Activated naive CD4-positive, alpha-beta T cell (primary cell): ENCODE measurements at places on chromosomes 1 and 21.

DNA sequence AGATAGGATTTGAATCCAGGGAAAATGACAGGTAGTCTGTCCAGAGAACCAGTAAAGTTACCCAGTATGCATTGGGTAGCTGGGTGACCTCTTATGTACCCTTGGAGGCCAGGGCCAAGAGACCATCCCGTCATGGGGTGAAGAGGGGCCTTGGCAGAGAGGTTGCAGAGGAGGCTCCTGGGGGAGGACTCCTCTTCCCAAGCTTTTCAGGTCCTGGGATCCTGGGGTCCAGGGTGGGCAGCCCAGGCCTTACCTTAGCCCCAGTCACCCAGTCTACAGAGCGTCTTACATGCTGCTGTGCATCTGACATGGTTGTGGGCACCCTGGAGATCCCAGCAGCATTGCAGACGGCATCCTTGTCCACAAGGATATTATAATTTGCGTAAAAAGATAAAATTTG lies 14.0 kb downstream of the PMF1 start:
- DNase-seq, result no peak

DNA sequence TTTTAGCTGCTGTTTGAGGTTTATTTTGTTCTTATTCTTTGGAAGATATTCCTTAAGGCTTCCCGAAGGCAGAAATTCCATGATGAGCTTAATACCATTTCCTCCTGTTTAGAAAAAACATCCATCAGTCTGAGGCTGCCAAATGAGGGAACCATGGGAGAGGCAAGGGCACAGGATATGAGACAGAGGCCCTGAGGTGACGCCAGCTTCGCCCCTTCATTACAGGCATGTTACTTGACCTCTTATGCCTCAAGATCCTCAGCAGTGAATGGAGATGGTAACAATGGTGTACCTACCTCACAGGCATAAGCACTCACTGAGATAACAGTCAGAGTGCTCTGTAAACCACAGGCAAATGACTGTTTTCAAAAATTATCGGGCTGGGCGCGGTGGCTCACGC lies 93.6 kb downstream of the RAVER2 start:
- no peak for DNase-seq

DNA sequence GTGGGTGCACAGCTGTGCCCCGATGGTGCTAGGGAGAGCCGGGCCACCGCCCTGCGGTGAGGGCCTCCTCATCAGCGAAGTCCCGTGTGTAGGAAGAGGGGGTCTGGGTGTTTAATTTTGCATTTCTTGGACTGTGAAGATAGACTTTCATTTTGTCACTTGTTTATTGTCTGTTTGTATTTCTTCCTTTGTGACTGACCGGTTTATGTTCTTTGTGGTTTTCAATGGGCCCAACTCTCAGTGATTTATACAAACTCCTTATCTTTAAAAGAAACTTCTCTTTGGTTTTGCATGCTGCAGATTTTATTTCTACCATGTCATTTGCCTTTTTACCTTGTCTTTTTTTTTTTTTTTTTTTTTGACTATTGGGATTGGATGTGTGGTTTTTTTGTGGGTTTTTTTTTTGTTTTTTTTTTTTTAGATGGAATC lies 65.1 kb downstream of the COL18A1 start:
- no peak for DNase-seq

DNA sequence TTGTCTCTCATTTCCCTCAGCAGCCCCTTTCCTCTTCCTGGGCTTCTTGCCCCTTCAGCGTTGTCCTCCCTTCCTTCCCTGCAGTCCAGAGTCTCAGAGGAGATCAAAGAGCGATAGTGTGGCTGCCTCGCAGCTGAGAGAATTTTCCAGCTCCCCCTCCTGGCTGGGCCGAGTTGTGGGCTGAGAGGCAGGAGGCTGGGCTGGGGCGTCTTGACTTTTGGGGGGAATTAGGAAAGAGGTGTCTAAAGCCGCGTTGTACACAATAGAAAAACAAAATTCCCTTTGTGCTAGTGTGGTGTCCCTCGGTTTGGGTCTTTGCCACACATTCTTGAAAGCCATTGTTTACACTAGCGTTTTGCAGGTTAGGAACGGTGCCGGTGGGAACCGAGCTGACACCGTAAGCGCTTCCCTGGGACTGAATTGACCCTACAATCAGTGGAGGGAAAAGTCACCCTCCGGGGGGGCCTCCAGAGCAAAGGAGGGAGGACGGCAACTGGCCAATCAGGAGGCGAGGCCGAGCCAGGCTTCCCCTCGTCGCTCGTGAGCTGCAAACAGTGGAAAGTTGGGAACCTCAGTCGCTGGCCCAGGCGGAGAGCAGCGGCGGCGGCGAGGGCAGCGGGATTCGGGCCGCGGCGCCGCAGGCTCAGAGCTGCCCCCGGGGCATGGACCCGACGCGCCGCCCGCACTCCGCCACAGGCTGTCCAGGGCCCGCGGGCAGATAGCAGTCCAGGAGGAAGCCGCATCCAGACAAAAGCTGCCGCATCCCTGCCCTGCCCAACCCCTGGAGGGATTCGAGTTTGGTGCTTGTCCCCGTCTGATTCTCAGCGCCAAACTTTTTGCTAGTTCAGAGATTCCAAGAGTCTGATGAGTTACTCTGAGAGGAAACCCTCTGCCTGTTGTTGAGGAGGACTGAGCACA lies at the start of gene HMCN1:
Gene HMCN1, plus strand, starts transcription at position 574 of the 918 bp plus-strand sequence. CDS start 389 bp downstream, outside the sequence.
- DNase-seq, result no peak

- DNase-seq, result no peak
These were observed 136.1 kb downstream of the RWDD3 start for GRCh38 chr1:95369985-95370690.

GRCh38 chr1:151581921-151582320 lies 29.9 kb upstream of the SNX27 start:
- no peak for DNase-seq

DNA sequence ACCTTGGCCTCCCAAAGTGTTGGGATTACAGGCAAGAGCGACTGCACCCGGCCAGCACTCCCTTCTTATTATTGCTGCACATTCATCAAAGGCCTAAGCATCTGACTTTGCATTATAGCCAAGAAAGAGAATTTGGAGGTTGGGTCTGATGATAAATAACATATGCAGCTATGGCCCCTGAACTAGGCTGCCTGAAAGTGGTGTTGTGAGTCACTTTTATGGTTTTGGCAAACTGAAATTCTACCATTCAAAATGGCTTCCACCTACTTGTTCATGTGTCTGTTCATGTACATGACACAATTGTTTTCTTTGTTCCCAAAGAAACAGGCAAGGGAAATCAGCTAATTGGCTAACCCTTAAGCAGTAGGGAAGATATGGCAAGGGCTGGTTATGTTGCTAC lies 25.0 kb upstream of the UAP1 start:
- no peak for DNase-seq

GRCh38 chr1:197909384-197909783 lies 7.0 kb downstream of the C1orf53 start:
- no peak for DNase-seq

GRCh38 chr1:56345831-56346230 lies 233.5 kb downstream of the PLPP3 start:
- no peak for DNase-seq

GRCh38 chr1:198326232-198326631 lies 169.4 kb downstream of the NEK7 start:
- DNase-seq, result no peak

GRCh38 chr1:232999956-233000625 lies 49.7 kb downstream of the NTPCR start:
- no peak for DNase-seq

- no peak for DNase-seq
These were observed 77.6 kb downstream of the DDR2 start for GRCh38 chr1:162709870-162710269.

- DNase-seq, result no peak
These were observed 67.2 kb upstream of the CNN3 start for GRCh38 chr1:94993931-94994645.

DNA sequence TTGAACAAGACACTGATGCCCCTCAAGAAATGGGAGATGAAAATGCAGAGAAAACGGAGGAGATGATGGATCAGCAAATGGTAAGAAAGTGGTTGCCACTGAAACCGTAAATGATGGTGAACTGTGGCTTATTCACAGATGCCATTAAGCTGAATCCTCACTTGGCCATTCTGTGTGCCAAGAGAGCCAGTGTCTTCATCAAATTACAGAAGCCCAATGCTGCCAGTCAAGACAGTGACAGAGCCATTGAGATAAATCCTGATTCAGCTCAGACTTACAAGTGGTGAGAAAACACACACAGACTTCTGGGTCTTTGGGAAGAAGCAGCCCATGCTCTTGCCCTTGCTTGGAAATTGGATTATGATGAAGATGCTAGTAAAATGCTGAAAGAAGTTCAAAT lies 52.5 kb downstream of the NBPF6 start:
- no peak for DNase-seq

DNA sequence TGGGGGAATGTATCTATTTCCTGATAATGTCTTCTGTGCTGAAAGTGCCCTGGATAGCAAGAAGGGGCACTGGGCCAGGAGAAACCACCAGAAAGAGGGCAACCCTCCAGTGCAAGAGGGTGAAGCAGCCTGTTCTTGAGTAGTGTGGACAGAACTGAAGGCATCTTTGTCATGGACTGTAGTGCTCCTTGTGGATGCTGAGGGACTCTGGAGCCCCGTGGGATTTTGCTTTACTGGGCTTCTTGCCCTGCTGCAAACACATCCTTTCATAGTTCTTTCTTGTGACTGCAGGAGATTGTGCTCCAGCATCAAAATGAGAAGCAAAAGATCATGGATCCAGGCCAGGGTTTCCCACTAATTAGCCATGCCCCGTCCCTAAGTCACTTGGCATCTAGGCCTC lies 300.6 kb downstream of the ZNF326 start:
- DNase-seq, result no peak

DNA sequence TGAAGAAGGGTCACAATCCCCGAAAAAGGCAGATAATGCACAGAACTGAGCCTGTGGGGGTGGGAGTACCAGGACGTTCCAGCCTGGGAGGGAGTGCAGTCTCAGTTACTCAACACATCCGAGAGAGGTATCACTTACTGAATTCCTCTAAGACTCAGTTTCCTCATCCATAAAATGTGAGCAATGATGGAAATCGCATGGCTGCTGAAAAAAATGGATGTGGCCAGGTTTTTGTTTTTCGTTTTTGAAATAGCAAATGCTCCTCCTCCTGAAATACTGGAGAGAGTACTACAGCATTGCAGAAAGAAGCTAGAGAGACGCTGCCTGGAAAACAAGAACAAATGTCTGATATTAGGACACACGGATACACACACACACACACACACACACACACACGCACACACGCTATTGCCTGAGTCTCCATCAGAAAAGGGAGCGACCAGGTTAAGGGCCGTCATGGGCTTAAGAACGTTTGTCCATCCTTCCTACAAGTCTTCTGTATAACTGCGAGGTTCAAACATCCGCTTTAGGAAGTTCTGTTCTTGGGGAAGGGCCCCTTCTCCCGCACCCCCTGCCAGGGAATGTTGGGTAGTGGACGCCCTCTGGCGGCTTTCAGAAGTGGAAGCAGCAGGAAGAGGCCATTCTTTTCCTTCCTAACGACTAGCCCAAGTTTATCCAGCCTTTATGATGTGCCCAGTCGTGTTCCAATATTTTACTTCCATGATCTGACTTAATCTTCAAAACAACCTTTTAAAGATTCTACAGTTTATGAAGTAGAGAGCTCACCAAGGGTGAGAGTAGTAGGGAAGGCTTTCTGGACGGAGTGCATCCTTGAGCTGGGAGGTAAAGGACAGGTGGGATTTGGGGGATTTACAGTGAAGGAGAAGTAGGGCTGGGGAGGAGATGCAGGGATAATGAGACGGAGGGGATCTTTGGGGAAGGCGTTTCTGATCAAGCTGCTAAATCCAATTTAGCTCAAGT lies 699 bp upstream of the NES start:
- DNase-seq, result no peak

- no peak for DNase-seq
These were observed 5.1 kb downstream of the PODN start for GRCh38 chr1:53066891-53067738.

- no peak for DNase-seq
These were observed 151.5 kb downstream of the ST6GALNAC5 start for GRCh38 chr1:77018761-77019160.

- no peak for DNase-seq
These were observed 675.2 kb upstream of the NR5A2 start for GRCh38 chr1:199352351-199352750.

- no peak for DNase-seq
These were observed 29.3 kb downstream of the C1orf116 start for GRCh38 chr1:207003210-207003609.

- no peak for DNase-seq
These were observed 1.8 kb downstream of the NIBAN1 start for GRCh38 chr1:184972315-184973055.

GRCh38 chr1:28417441-28417922 lies 47.9 kb downstream of the PHACTR4 start:
- no peak for DNase-seq

DNA sequence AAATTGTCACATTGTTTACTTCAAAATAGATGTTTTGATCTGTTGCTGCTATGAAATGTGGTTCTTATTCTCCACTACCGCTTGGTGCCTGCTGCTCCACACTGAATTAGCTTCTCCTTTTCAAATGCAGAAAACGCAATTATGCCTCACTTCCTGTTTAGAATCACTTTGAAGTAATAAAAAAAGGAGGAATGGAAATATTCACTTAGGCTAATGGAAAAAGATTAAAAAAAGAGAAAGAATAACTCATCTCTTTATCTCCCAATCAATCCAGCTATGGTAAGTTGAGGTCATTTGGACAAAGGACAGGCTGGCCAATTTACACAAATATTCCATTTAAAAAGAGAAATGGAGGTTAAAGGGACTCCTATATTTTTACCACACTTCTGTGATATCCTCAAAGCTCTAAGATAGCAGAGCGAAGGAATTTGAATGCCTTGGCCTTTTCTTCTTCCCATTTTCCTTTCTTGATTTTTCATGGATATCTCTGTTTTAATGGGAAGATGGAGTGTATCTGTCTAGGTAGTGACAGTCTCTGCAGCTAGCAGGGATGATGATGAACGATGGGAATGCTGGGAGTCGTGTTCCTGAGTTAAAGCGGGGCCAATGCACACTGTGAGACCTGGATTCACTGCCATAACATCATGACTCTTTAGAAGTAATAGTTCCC lies 35.7 kb downstream of the RGS5 start:
- DNase-seq, result no peak
